ENCODE measurements at places on chromosomes 11 and 22.

GRCh38 chr11:61780581-61781162 is 11.7 kb downstream of the TMEM258 start:
- DNase-seq: no peak

- no peak for DNase-seq
Observed at GRCh38 chr22:48476577-48476976, 1351.1 kb downstream of the BRD1 start.

DNA sequence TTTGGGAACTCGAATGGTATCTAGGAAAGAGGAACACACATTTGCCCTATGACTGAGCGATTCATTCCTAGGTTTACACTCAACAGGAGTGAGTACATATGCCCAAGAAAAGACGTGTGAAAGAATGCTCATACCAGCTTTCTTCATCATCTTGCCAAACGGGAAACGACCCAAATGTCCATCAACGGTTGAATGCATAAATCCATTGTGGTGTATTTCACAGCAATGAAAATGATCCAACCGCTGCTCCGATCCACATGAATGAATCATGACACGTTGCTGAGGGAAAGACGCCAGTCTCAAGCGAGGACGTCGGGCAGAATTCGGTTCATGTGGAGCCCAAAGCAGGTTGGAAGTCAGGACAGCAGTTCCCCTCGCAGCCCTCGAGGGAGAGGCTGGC is 71.5 kb downstream of the CYTH4 start:
- no peak for DNase-seq

GRCh38 chr22:30826670-30827355 is 132.1 kb downstream of the OSBP2 start:
- no peak for DNase-seq

DNA sequence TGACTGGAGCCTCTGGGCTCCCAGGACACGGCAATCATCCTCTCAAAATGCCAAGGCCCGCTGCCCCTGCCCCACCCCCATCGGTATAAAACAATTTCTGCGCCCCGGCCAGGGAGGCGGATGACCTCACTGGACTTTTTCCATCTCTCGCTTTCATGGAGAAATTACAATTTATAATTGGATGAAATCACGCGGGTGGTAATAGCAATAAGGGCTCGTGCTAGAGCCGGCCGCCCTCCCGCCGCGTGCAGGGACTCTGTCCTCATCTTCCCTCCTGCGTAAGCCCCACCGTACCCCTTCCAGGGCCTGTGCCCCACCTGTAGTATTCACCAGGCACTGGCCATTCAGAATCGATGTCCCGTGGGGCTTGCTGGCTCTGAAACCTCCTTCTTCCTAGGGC is 64.5 kb downstream of the MACROD1 start:
- DNase-seq: no peak

- DNase-seq: no peak
Observed at GRCh38 chr11:134574947-134575346, 162.9 kb upstream of the B3GAT1 start.

GRCh38 chr11:110762590-110762989 is 50.4 kb upstream of the ARHGAP20 start:
- DNase-seq: no peak

DNA sequence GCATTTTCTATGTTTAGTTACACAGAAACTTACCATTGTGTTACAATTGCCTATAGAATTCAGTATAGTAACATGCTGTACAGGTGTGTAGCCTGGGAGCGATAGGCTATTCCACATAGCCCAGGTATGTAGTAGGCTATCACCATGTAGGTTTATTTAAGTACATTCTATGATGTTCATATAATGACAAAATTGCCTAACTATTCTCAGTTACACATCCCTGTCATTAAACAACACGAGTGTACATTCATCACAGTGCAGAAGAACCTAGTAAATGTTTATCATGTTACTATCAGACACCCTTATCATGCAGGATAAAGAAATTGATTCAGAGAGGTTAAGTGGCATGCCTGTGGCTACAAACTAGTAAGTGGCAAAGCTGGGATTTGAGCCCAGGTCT is 28.4 kb upstream of the BMAL1 start:
- no peak for DNase-seq

DNA sequence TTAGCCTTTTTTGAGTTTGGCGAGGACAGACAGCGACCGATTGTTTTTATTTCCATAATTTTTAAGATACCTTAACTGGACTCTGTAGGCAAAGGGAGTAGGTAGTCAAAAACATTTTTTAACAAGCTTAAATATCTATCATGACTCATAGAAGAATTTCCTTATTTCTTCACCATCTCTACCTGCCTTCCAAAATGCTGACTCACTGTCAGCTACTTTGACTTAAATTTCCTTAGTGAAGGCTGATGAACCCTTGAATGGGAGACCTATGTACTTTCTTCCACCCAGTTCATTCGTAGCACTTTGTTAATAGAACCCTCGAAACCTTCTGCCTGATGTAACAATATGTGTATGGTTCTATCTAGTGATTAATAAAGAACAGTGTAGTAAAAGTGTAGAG is 1.1 kb upstream of the MTMR2 start:
- DNase-seq: no peak

- no peak for DNase-seq
Observed at GRCh38 chr11:108975026-108975425, 310.2 kb downstream of the DDX10 start.

DNA sequence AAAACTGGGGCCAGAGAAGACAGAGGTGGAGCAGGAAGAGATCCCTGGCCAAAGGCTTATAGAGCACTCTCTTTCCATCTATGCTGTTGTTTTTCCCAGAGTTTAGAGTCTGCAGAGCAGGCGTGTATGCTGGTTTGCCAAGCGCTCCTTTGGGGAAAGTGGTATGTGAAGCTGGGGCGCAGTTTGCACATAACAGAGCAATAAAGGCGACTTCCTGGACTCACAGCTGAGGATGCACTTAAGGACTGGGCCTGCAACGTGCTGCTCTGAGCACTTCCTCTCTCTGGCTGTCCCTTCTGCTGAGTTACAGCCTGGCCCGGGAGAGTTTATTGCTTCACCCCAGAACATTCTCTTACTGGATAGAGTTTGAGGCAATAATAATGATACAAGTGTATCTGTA is 41.7 kb downstream of the THAP12 start:
- no peak for DNase-seq

GRCh38 chr22:27669798-27670599 is 131.6 kb downstream of the MN1 start:
- DNase-seq: no peak

- no peak for DNase-seq
Observed at GRCh38 chr22:41668971-41669911, 19.4 kb downstream of the SNU13 start.

GRCh38 chr11:17673951-17674350 is 45.4 kb upstream of the MYOD1 start:
- DNase-seq: no peak

DNA sequence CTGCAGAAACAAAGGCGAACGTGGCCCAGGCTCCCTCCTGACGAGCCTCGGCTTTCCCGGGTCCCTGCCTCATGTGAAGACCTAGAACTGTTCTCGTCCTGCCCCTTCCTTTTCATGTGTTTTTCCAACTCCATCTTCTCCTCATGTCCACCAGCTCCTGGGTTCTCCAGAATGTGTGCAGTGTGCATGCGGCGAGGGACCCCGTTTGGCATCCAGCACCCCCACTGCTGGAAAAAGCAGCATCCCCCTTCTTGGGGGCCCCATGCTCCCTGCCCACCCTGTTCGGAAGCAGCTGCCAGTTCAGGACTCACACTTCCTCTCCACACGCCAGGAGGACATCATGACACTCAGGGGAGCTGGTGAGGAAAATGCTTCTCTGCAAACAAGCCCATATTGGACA is 313.5 kb downstream of the BRD1 start:
- DNase-seq: no peak

DNA sequence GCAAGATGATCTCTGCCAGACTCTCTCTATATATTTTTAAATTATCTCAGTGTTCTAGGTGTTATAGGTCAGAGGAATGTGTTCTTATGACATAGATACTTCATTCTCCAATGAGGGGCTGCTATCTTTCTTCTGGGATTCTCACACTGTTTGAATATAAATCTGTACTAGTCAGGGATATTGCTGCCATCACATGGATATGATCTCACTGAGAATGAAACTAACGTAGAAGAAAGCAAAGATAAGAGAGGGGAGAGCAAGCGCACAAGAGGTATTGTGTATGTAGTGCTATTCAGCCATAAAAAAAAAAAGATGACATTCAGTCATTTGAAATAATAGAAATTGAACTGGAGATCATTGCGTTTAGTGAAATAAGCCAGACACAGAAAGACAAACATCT is 42.2 kb upstream of the SLC36A4 start:
- DNase-seq: no peak

DNA sequence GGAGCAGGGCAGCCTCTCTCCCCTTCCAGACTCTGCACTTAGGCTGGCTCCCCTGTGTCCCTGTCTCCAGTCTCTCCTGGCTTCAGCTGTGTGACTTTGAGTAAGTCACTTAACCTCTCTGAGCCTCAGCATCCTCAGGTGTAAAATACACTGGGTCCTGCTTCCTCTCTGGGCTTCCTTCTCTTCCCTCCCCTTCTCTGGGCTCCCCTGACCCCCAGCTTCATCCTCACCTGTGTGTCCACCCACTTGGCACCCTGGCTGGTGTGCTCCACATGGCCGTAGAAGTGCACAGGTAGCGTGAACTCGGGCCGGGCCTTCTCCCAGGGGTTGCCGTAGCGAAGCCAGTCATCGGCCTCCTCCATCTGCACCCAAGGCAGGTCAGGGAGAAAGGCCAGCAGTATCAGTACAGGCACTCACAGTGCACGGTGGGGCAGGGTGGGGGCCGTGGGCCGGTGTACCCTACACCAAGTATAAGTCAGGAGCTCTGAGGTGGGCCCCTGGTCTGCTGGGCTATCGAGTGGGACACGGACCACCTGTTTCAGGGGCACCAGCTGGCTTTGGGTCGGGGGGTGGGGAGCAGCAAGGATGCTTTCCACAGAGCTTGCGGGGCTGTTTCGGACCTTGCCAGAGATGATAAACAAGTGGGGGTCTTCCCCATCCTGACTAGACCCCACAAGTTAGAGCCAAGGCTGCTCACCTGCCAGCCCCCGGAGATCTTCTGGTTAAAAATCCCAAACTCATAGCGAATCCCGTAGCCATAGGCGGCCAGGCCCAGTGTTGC is 2.0 kb downstream of the PYGM start:
- no peak for DNase-seq

- DNase-seq: no peak
Observed at GRCh38 chr11:29712616-29713015, 304.2 kb downstream of the KCNA4 start.

DNA sequence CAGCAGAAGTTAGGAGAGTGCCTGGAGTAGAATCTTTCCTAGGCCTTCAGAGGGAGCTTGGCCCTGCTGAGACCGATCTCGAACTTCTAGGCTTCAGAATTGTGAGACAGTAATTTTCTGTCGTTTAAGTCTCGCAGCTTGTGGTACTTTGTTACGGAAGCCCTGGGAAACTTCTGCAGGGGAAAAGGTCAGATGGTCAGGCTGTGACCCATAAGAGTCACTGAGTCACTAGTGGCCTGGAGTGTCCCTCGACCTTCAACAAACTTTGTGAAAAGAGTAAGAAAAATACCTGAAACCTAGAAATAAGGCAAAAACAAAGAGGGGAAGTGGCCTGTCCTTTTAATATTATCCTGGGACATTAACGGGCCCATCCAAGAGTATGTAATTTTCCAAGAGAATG is 34.6 kb downstream of the CSNK2A3 start:
- DNase-seq: no peak

GRCh38 chr22:33792832-33793231 is 127.4 kb downstream of the LARGE1 start:
- no peak for DNase-seq

Measured in activated T-cell treated with anti-CD3 and anti-CD28 coated beads, Interleukin-2, amount 50 U/mL, for 4 hours (primary cell).